ENCODE measurements at places on chromosomes 3 and 15.

- DNase-seq = no peak
These were observed 154.1 kb downstream of the TJP1 start for GRCh38 chr15:29668120-29668602.

DNA sequence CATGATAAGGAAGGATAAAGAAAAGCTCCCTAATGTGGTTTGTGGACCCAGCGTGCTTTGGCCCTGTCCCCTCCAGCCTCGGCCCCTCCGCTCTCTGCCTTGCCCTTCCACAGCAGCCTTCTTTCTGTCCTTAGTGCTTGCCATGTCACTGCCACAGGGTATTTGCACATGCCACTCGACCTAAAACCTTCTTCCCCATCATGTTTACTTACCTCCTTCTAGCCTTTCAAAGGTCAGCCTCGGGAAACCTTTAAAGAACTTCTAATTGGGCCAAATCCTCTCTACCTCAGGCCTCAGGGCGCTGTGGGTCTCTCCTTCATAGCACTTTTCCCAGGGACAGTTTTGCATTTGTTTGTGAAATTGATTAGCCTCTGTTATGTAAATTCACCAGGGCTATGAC, 73.0 kb downstream of the SCN11A start:
- DNase-seq = no peak

DNA sequence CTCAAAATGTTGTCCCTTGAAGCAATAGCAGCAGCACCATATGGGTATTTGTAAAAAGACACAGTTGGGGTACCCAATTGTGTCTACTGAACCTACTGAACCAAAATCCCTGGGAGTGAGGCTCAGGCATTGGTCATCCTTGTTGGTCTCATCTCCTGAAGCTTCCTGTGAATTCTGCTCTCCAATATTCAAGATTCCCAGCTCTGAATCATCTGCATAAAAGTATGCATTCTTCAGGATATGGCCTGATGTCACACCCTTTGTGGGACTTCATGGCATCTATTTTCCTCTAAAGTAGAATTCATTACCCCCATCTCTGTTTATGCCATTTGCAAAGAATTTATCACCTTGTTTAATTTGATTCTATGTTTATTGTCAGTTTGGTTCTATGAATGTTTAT, 13.3 kb upstream of the PTX3 start:
- no peak for DNase-seq

- no peak for DNase-seq
These were observed 18.8 kb upstream of the CHD2 start for GRCh38 chr15:92881211-92881754.

GRCh38 chr3:71707595-71707994, 17.6 kb downstream of the EIF4E3 start:
- DNase-seq = no peak

DNA sequence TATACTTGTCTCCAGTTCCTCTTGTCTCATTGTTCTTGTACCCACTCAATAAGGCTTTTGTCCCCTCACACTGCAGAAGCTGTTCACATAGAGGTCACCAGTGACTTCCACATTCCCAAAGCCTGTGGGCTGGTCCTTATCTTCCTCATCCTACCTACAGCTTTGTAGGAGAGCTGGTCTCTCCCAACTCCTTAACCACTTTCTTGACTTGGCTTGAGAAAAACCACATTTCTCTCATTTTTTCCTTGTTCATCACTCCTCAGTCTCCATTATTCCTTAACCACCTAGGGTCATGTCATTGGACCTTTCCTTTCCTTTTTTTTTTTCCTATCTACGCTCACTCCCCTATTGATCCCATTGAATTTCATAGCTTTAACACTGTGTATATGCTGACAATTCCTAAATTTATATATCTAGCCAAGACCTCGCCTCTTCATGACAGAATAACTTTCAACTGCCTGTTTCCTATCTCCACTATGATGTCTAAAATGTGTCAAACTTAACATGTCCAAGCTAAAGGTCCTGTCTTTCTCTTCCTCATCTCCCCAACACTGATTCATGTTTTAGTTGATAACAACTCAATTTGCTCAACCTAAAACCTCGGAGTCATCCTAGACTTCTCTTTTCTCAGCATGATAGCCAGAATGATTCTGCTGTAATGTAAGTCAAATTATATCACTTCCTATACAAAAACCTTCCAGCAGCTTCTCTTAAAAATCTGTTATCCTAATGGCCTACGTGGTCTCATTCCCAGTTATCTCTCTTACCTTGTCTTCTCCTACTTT, 49.5 kb downstream of the CEP63 start:
- DNase-seq = no peak

- no peak for DNase-seq
These were observed 402 bp downstream of the WWTR1 start for GRCh38 chr3:149657321-149657925.

- DNase-seq = no peak
These were observed 27.2 kb upstream of the UBE2Q2 start for GRCh38 chr15:75815811-75816719.

DNA sequence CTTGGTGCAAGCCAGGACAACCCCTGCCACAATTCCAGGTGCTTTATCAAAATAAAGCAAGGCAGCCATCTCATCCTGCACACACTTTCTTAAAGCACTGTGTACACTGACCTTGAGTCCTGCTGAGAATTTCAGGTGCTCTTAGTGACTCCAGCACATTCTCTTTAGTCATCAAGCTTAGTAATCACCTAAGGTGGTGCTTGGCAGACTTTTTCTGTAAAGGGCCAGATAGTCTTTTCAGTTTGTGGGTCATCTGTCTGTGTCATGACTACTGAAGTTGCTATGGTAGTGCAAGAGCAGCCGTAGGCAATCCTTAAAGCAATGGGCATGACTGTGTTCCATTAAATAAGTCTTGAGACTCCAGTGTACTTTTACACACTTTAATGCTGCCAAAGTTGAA, 36.4 kb downstream of the RIOX2 start:
- DNase-seq = no peak

DNA sequence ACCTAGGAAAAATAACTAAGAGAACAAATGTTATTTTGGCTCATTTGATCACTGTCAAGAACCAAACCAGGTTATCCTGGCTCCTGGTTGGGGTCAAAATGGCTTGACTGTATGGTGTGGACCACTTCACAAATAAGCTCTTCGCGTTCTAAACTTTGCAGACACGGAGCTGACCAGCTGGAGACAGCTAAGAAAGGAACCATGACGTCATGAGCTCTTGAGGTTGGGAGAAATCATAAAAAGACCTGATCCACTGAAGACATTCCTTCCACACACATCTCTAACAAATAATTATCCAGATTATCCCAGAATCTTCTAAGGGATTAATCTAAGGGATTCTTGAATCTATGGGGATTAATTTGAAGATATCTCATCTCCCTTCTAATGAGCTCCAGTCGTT, 321.5 kb upstream of the IGF1R start:
- DNase-seq = no peak
